EL (cell line): ENCODE measurements at places on chromosomes 5 and 9.

- DNase-seq, result no peak
Observed at GRCh38 chr9:108845507-108845906, 10.3 kb downstream of the ACTL7B start.

DNA sequence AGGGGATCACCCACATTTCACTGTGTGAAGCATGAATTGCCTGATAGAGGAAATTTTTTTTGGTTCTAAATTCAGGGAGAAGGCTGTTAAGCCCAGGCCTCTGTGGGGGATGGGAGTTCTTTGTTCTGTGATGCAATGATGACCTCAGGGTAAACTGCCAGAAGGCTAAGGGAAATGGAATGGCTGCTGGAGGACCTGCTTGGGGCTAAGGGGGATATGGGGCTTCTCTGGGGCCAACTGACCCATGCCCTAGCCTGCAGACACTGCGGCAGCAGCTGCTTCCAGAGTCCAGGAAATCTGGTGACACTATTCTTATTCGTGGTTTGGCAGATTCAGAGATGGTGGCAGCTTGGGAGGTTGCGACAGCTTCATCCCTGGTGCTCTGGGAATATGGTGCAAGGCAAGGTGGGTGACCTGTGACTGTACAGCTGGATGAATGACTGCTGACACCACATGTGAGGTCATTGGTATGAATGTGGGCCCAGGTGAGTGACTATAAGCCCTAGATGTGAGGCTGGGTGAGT lies 30.3 kb downstream of the VCP start:
- DNase-seq, result peak; percentile 70

- no peak for DNase-seq
Observed at GRCh38 chr5:76081811-76082771, 1.1 kb upstream of the SV2C start.

DNA sequence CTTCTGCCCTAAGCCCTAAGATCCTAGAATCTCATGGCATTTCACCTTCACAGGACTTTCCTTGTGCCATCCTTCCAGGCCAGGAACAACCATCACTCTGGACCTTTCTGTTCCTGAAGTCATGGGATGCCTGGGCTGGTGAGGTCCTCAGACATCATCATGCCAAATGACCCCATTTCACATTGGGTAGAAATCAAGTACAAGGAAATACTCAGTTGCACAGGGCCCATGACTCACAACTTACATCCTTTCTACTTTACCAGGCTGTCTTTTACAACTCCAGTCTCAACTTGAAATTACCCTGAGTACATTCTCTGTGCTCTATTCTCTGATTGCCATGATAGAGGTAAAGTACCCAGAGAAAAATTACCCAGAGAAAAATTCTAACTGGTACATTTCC lies 167.1 kb downstream of the PIK3R1 start:
- no peak for DNase-seq

GRCh38 chr9:89413963-89414638 lies 83.8 kb downstream of the SEMA4D start:
- DNase-seq, result no peak

- no peak for DNase-seq
Observed at GRCh38 chr5:66859526-66859925, 263.3 kb downstream of the MAST4 start.

DNA sequence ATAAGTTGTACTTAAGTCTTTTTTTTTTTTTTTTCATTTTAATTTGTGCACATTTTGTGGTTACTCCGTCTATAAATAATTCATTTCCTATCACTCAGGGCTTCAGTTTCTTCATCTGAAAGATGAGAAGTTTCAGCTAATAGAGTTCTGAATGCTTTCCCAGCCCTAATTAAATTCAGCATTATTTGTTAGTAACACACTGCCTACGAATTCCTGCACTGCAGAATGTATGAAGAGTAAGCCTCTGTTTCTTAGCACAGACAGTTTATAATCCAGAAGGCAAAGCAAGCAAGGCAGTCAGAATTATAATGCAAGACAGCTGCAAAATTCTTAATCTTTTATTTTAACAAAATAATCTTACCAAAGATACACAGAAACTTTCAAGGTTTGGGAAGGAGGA lies 138.0 kb upstream of the GHR start:
- no peak for DNase-seq

- DNase-seq, result peak; percentile 72
Observed at GRCh38 chr5:138032028-138032571, 779 bp downstream of the FAM13B start.

GRCh38 chr9:72554221-72554641 lies 32.8 kb downstream of the TMC1 start:
- DNase-seq, result peak; percentile 98

GRCh38 chr5:132369474-132370180 lies at the start of gene SLC22A5:
TSS of gene SLC22A5 (plus strand) at chr5:132369710. CDS start at chr5:132369973, 263 bp downstream.
- peak; percentile 68 for DNase-seq

GRCh38 chr9:73059247-73059646 lies 92.4 kb upstream of the ANXA1 start:
- no peak for DNase-seq

DNA sequence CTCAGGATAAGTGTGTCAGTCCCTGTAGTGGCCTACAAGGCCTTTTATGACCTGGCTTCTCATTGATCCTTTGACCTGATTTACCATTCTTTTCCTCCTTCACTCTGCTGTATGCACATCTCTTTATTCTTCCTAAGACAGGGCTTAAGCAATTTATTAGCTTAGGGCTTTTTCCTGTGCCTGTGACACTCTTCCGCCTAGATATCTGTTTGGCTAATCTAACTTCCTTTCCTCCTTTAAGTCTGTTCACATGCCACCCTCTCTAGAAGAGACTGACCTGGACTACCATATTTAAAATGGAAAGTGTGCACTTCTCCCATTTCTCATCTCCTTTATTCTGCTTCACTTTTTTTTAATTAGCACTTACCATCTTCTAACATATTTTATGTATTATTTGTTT lies 29.1 kb downstream of the FOCAD start:
- no peak for DNase-seq

GRCh38 chr9:110025551-110026170 lies 182.3 kb downstream of the C9orf152 start:
- DNase-seq, result no peak

DNA sequence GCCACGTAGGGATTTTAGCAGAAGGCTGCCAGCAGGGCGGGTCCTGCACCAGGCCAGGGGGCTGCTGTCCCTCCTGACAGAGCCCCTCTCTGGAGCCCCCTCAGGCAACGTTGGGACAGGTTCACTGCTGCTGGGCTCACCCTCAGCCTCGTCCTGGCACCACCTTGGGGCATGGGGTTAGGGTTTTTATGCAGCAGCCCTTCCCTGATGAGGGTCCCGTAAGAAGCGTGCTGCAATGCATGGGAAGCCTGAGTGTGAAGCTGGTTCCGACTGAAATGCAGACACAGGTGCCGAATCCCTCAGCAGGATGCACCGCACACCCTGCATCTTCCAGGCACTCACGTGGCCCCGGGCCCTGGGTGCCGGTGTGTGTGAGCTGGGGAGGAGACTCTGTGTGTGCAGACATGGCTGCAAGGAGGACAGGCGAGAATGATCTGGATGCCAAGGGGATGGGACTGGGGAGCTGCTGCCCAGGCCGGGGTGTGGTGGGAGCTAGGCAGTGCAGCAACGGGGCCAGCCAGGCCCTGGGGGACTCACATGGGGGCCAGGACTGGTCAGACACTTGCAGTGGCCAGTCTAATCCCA lies 27.1 kb downstream of the ZDHHC11B start:
- no peak for DNase-seq

GRCh38 chr5:107296572-107296971 lies 374.2 kb downstream of the EFNA5 start:
- no peak for DNase-seq

DNA sequence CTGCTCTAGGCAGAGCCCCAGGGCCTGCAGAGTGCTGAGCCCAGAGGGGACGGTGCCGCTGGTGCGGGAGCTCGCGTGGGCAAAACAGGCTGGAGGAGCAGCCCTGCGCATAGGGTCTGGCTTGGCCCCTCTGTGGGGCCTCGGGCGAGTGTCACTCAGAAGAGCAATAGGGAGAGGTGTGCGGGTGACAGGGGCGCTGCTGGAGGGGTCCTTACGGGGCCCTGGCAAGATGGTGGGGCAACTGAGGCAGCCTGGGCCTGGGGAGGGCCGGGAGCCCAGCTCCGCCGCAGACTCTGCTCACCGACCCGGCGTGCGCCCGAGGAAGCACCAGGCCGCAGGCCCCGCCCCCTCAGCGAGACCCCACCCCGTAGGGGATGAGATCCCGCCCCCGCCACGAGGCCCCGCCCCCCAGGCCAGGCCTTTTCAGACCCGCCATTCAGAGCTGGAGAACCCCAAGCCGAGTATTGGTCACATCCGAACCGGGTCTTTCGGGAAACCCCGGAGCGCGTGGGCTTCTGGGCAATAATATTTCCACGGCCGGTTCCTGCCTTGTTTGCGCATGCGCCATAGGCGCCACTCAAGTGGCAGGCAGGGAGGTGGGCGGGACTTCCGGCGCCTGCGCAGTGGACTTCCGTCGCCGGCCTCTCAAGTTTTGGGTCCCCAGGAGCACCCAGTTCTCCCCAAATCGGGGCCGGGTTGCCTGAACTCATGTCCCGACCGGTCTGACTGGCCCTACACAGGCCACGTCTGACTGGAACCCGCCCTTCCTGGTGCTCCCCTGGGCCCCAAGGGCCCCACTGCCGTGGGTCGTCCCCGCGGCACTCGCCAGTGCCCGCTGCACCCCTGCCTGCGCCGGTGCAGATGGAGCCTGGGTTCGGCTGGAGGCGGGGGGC lies 1.3 kb upstream of the RNF208 start:
- DNase-seq, result peak; percentile 99

DNA sequence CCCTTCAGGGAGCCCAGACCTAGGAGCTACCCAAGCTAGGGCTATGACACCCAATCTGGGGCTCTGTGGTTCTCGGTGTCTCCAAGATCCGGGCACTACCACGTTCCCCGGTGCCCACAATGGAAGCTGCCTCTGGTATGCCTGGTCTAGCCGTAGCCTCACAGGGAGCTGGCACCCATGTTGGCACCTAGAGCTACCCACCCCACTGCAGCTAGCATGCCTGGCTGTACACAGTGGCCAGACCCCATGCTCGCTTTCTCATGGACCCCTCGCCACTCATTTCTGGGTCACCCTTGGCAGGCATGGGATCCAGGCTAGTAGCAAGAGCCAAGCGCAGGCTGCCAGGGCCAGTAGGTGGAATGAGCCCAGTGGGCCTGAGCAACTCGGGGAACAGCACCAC lies 109.0 kb downstream of the CYLC2 start:
- DNase-seq, result no peak

GRCh38 chr5:79959407-79959806 lies 31.7 kb downstream of the MTX3 start:
- DNase-seq, result no peak

DNA sequence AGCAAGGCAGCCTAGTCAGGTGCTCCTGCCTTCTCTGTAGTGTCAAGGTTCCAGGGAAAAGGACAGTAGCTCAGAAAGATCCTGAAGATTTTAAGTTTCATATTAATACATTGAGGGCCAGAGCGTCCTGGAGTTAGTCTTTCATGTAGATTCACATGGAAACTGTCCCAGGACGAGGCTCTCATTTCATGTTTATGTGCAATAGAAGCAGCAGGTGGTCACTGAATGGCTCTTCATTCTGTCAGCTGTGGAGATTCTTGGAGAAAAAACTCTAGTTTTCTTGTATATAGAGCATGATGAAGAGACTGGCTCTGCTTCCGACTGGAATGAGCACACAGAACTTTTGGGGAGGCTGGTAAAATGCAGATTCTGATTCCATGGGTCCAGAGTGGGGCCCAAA lies 54.3 kb downstream of the MEGF10 start:
- no peak for DNase-seq

- DNase-seq, result no peak
Observed at GRCh38 chr9:35618325-35618727, at the start of gene CD72. TSS of gene CD72 (minus strand) at chr9:35618413. CDS start at chr9:35618303, 110 bp downstream.

- no peak for DNase-seq
Observed at GRCh38 chr5:14040542-14040941, 96.1 kb upstream of the DNAH5 start.

GRCh38 chr9:133843250-133843649 lies 105.1 kb upstream of the SARDH start:
- DNase-seq, result no peak

- DNase-seq, result peak; percentile 27
Observed at GRCh38 chr5:126452477-126452876, 29.3 kb downstream of the GRAMD2B start.

DNA sequence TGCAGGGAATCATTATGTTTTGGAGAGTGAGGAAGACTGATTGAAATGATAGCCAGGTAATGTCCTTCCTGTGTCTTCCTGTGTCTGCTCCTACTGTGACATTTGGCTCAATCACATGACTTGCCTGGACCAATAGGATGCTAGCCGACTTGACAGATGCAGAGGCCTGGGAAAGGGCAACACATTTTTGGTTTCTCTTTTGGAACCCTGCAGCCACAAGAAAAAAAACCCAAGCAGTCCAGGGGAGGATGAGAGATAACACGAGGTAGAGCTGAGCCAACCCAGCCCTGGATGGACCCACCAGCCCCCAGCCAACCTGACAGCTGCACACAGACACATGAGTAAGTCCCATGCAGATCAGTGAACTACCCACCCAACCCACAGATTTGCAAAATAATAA lies 256.1 kb upstream of the SMARCA2 start:
- no peak for DNase-seq

DNA sequence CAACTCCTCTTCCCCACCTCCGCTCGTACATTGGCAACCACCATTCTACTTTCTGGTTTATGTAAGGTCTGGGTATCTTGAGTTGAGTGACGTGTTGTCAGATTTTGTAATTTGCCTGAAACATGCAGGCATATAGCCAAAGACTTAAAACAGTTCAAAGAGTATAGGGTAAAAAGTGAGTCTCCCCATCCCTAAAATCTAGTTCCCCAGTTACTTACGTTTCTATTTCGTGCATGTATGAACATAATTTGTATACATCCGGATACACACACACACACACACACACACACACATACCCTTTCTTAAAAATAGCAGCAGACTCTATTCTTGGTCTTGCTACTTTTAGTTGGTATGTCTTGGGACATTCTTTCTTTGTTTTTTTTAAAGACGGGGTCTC lies 915 bp downstream of the HSDL2 start:
- no peak for DNase-seq

- DNase-seq, result peak; percentile 55
Observed at GRCh38 chr9:96217754-96218693, 84.0 kb downstream of the HSD17B3 start.

DNA sequence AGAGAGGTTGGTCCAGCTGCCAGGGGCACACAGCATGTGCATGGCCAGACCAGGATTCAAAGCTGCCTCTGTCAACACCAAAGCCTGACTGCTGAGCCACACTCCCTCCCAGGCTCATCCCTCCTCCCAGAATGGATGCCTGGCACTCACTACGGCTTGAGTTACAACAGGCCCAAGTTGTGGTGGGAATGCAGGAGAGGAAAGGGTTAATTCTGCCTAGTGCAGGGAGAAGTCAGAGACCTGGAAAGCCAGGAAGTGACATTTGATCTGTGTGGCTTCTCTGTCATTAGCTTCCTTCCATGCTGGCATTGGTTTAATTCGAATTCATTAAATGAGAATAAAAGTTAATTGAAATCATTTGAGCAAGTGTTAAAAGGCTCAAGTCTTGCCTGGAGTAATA lies 150.0 kb downstream of the NSG2 start:
- no peak for DNase-seq

DNA sequence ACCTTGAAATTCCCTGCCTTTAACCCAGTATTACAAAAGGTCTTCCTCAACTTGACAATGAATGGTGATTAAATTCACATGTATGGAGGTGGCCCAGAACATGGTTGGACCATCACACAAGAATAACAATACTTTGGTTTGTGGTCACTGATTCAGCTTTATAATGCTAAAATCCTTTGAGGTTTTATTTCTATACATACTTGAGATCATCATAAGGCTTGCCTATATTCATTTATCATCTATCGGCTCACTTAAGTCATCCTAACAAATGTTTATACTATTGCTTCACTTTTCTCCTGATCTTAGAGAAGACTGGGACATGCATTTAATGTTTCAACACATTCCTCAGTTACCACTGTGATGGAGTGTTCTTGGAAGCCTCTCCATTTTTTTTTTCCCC lies 191.3 kb downstream of the DMAC1 start:
- no peak for DNase-seq
